ENCODE measurements at places on chromosomes 3 and 15.

- DNase-seq = no peak
Measured at GRCh38 chr15:87874896-87875711, 381.4 kb downstream of the NTRK3 start.

GRCh38 chr3:32891365-32891764 is 60.1 kb upstream of the CCR4 start:
- no peak for DNase-seq

DNA sequence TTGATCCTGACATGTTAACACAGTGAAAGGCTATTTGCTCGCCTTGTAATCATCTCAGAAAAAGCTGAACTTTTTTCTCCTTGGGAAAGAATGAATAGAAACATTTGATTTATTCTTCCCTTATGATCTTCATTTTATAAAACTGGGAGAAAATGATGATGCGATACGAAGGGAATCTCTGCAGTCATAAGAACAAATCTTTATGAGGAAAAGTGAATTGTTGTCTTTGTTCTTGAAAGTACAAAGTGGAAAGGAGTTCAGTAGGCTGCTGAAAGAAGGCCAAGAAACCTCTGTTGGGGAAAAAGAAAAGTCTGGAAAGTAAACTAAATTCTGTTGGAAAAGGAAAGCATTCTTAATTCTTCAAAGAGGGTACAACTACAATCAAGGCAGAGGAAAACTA is 248.8 kb downstream of the NSUN3 start:
- no peak for DNase-seq

DNA sequence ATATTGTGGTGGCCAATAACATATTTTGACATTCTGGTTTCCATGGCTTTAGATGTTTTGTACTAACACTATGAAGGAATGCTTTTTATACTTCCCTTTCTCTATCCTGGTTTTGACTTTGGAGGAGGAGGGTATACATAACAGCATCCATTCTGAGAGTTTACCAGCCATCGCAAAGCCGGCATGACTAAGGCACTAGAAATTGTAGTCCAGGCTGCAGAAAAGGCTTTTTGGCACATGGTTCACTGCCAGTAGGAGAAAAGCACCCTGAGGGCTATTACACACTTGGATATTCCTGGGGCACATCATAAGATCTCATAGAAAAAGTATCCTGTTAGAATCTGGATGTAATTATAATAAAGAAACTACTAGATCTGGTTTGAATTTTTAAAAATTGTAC is 101.8 kb downstream of the STT3B start:
- DNase-seq = no peak

DNA sequence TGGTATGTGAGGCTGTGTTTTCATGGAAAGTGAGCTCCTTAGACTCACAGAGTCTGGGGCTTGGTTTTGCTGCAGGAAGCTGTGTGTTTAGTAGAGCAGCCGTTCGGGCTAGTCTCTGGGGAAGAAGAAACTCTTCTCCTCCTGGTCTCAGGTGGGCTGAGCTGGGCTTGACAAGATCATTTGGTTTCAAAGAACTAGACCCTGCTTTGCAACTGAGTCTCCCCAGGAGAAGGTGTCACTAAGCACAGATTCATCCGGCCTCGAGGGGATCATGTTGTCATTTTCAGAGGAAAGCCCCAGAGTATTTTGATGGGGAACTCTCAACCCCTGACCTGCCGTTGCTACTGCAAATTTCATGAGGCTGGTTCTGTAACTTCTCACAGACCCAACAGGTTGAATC is 188.5 kb downstream of the FAM43A start:
- no peak for DNase-seq

DNA sequence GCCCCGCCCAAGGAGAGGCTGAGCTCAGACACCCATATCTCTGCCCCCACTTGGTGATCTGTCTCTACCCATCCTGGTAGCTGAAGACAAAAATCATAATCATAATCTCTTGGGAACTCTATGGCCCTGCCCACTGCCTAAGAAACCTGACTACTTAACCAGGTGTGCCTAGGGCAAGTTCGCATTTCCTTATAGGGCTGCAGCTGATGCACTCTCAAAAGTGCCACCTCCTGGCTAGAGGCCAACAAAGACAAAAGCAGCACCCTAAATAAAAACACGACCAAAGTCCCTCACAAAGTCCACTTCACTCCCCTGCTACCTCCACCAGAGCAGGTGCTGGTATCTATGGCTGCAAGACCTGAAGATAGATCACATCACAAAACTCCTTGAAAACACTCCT is 250.4 kb upstream of the SLITRK3 start:
- DNase-seq = no peak

DNA sequence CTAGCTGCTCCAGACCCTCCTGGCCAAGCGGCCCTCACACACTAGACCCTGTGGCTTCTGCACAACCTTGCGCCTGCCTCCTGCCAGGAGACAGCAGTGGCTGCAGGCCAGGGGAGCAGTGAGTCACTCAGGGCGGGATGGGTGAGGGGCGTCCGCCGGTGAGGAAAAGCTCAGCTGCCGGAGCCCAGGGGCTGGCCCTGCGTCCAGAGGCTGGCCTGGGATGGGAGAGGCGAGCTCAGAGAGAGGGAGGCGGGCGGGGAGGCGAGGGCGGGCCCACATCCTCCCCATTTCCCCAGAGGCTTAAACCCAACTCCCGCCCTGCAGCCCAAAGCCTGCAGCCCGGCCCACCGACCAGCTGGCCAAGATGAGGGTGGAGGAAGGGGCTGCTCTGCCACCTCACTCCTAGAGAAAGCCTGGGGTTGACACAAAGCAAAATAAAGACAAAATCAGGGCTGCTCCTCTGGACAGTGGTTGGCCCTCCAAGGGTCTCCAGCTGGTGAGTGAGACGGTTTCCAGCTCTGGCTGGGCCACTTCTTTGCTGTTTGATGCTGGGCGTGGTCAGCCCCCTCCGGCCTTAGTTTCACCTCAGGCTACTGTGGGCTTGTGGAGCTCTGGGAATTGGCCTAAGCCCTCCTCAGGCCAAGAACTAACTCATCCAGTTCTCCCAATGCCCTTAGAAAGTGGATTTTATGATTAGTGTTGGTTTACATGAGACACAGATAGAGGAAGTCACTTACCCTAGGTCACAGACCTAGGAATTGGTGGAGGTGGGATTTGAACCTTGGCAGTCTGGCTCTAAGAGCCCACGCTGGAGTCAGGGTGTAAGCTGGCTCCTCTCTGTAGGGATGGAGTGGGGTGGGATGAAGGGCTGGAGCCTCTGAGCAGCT is 50.6 kb downstream of the IQSEC1 start:
- no peak for DNase-seq

- DNase-seq = no peak
Measured at GRCh38 chr3:185519021-185519420, 20.2 kb upstream of the TMEM41A start.

- no peak for DNase-seq
Measured at GRCh38 chr3:195574497-195575304, 9.0 kb downstream of the APOD start.

GRCh38 chr3:71870966-71871512 is 86.1 kb upstream of the PROK2 start:
- no peak for DNase-seq

- no peak for DNase-seq
Measured at GRCh38 chr3:73727117-73727821, 102.5 kb upstream of the PDZRN3 start.

DNA sequence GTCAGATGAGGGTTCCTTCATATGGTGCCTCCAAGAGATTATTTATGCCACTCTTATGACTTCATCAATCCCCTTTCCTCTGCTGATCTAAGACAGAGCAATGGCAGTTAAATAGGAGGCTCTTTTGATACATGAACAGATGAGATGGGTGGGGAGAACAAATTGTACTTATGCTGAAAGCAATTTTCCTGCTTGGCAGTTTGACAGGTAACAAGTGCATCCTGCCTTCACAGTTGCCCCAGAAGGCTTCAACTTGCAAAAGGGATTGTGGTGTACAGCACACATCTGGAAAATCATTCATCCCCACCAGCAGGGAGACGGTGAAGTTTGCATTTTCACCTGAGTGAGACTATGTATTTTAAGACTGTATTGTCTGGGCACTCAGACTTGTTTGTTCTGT is 27.3 kb downstream of the ENTPD3 start:
- DNase-seq = no peak

GRCh38 chr3:8665407-8665896 is 20.9 kb upstream of the SSUH2 start:
- DNase-seq = no peak

DNA sequence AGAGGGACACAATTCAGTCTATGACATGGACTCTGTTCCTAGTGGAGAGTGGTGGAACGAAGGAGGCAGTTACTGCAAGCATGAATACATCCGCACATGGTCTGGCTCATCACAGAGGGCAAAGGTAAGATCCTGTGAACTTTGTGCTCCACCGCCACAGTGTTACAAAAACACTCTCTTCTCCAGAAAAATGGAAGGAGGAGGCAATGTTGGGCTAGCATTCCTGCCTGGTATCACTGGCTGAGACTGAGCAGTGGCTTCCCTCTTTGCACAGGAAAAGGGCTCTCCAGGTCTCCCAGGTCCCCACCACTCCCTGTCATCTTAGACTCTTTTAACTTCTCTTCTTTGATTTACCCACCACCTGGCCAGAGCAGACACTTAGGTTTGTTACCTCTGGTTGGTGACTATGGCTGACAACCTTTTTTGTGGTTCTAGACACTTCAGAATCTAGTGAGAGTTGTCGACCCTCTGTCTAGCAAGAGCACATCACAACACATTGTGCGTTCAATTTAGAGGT is 1.5 kb upstream of the EEFSEC start:
- DNase-seq = no peak

Measured in HL-60 (cell line).